EL (cell line): ENCODE measurements at places on chromosomes 5 and 9.

GRCh38 chr9:12818431-12819000 is 43.7 kb downstream of the LURAP1L start:
- DNase-seq = no peak

GRCh38 chr9:136566901-136567300 is 21.1 kb upstream of the NOTCH1 start:
- no peak for DNase-seq

DNA sequence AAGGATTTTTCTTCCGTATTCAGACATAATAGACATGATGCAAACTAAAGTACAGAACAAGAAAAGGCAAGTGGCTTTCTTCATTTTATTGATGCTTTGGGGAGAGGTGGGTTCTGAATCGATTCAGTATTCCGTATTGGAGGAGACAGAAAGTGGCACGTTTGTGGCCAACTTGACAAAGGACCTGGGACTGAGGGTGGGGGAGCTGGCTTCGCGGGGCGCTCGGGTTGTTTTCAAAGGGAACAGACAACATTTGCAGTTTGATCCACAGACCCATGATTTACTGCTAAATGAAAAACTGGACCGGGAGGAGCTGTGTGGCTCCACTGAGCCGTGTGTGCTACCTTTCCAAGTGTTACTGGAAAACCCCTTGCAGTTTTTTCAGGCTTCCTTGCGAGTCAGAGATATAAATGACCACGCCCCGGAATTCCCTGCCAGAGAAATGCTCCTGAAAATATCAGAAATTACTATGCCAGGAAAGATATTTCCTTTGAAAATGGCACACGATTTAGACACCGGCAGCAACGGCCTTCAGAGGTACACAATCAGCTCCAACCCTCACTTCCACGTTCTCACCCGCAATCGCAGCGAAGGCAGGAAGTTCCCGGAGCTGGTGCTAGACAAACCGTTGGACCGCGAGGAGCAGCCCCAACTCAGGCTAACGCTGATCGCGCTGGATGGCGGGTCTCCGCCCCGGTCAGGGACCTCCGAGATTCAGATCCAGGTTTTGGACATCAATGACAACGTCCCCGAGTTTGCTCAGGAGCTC is 551 bp downstream of the PCDHB6 start:
- no peak for DNase-seq

DNA sequence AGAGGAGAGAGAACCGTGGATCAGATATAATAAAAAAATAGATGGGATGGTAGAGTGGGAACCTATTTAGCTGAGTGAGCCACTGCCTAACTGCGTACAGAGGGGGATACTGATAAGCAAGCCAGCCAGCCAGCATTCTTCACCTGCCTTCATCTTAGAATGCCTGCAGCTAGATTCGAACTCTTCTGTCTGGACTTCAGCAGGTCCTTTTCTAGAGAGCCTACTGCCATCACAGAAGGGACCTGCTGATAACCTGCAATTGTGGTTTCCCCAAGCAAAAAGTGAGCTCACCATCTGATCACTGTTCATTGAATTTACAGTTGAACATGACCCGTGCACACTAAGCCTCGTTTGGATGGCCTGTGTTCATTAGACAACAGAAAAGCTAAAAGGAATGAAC is 109.4 kb downstream of the CDC42SE2 start:
- DNase-seq = no peak

- DNase-seq = no peak
These were observed 5.9 kb upstream of the MGAT1 start for GRCh38 chr5:180808461-180809000.

GRCh38 chr5:177529247-177530203 is 12.8 kb upstream of the DDX41 start:
- DNase-seq = no peak

DNA sequence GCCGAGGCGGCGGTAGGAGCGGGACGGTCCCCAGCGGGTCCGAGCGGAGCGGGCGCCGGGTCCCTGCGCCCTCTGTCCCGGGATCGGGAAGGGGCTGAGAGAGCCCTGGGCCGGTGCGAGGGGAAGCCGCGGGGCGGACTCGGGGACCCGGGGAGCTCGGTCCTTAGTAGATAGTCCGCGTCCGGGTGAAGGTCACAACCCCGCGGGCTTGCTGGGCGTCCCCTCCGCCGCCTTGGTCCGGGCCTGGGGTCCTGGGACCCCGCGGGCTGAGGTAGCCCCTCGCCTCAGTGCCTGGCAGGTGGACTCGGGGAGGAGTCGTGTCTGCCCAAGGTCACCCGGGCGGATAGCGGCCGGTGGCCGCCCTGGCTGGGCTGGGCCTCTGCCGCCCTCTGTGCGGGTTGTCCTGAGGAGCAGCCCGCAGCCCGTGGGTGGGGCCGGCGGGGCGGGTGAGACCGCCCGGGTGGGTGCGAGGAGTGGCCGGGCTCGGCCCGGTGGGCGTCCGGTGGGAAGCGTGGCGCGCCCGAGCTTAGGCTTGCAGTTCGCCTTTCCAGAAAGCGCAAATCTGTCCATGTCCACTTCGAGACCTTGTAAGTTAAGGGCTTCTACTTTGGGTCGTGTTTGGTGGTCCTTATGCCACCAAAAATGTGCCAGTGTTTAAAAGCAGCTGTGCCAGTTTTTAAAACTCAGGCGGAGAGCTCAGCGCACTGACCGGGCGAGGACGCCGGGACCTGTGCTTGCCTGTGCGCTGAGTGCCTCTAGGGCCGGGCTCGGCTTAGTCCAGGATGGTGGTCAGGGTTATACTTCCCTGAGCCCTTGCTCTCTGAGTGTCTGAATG is 554 bp downstream of the SDHA start:
- peak; percentile 47 for DNase-seq
